ENCODE measurements at places on chromosomes 1 and 21. TPM values are rescaled to one million over a fixed set of nuclear protein-coding genes. Genes with fewer than 3 reads are reported as not detected.

GRCh38 chr1:54109129-54110090 is 43.4 kb downstream of the CDCP2 start:
- no peak for DNase-seq

GRCh38 chr1:19366599-19367536 is 54.7 kb downstream of the SLC66A1 start:
- DNase-seq, result no peak

- peak; percentile 75 for DNase-seq
These were observed 2.7 kb downstream of the ZBTB7B start for GRCh38 chr1:155005076-155006011.

Gene NOS1AP
- 18.5 TPM for total RNA-seq

Gene SPRR2B
- not detected for total RNA-seq

Gene KLHDC9
- 4.8 TPM for total RNA-seq

DNA sequence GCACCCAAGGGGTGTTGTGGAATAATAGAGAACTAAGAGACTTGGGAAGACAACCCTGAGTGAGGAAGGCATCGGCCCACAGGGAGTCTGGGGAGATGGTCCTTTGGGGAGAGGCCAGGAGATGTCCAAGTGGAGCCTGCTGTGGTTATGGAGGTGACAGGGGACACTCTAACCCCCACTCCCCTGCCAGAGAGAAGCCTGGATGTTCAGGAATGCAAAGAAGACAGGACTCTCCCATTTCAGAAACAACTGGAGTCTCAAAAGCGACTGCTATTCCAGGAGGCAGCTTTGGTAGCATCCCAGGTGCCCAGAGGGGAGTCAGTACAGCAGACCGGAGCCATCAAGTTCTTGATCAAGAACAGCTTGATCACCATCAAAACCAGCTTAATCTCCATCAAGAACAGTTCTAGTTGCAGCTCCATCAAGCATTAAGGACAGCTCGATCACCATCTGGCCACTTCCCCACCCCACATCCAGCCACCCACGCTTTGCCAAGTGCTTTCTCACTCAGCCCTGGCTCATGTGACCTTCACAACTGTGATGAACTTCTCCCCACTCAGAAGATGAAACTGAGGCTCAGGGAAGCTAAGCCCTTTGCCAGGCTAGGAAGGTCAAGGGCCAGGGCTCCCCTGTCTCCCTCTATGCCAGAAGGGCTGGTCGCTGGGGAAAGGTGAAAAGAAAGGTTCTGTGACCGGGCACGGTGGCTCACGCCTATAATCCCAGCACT is 743 bp downstream of the CD52 start:
- peak; percentile 62 for DNase-seq

- no peak for DNase-seq
These were observed 106.6 kb upstream of the POU3F1 start for GRCh38 chr1:38153066-38153777.

GRCh38 chr1:8560611-8561544 is 243.0 kb downstream of the SLC45A1 start:
- peak; percentile 77 for DNase-seq

DNA sequence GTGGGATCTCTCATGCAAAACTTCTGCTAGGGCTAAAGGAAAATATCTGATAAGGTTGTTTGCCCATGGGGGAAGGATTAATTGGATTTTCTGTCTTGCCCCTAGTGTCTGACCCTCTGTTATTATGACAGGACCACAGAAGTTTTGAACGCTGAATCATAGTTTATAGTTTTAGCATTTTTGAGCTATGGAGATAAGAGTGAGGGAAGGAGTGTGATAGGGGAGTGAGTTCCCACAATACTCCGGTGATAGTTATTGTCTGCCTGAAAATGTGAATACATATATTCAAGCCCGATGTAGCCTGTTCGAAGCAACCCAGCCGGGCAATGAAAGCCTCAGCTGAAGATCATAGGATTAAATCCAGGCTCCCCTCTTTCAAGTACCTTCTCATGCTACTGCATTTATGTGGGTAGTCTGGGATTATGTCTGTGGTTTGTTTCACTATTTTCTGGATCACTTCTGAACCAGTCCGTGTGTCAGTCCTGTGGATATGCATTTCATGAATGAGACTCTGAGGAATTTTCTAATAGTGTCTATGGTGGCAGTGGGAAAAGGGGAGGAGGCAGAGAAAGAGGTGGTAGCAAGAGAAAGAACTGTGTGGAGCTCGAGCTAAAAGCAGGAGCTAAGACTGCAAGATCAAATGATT is 258.7 kb downstream of the DISC1 start:
- no peak for DNase-seq

DNA sequence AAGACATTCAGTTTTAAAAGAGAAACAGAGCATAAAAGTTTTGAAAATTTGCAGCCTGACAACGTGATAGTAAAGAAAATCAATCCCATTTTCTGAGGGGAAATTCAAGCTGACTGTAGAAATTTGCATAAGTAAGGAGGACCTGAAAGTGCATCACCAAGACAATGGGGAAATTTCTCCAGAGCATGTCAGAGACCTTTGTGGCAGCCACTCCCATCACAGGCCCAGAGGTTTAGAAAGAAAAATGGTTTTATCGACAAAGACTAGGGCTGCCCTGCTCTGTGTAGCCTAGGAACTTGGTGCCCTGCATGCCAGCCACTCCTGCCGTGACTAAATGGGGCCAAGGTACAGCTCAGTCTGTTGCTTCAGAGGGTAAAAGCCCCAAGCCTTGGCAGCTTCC is 1640.2 kb upstream of the PRMT6 start:
- DNase-seq, result no peak

- DNase-seq, result peak; percentile 73
These were observed at the start of gene ILDR2 for GRCh38 chr1:166975361-166976129. Gene ILDR2 (minus strand): TSS chr1:166975540. CDS start chr1:166975268, 272 bp downstream.

- no peak for DNase-seq
These were observed 43.6 kb downstream of the PLEKHA6 start for GRCh38 chr1:204316164-204316563.

GRCh38 chr1:79852004-79852403 is 845.5 kb upstream of the ADGRL4 start:
- DNase-seq, result no peak

- DNase-seq, result no peak
These were observed 71.6 kb downstream of the COL24A1 start for GRCh38 chr1:86084998-86085397.

DNA sequence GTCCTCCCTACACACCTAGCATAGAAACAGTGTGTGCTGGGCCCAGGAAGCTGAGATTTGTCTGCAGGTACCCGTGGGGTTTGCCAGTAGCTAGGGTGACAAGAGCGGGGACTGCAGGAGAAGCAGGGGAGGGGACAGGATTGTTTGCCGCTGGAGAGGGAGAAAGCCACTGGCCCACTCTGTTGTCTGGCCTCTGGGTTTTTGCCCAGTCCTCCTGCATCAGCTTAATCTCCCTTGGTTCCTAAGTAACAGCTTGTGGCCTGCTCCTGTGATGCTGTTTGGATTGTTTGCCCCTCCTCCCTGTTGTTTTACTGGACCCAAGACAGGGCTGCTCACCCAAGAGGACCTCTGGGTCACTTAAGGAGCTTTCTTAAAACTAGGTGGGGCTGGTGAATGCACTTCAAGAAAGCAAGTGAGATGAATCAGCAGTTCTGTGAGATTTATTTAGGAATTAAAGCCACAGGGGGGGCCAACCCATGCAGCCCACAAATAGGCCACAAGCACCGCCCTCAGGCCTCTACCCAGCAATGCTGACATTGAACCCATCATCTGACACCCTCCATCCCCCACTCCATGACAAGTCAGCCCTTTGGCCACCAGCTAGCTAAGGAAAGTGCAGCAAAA is 142.8 kb downstream of the ZZZ3 start:
- no peak for DNase-seq

GRCh38 chr21:38243732-38244406 is 12.9 kb upstream of the KCNJ15 start:
- DNase-seq, result no peak

Gene PADI3
- total RNA-seq, result not detected

DNA sequence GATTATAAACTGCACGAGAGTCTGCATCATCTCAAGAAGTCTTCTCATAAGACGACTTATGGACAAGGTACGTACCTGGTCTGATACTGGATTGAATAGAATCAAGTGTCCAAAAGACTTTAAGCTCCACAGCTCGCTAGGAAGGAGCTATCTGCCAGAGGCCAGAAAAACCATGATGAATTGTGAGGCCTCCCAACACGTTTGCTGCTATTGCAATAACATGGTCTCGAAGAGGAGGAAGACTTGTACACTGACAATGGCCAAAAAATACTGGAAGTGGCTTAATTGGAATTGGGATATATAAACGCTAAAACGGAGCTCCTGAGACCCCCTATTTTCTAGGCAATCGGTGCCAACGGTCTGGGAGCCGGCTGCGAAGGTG is 534 bp downstream of the DNAJC28 start:
- DNase-seq, result no peak

DNA sequence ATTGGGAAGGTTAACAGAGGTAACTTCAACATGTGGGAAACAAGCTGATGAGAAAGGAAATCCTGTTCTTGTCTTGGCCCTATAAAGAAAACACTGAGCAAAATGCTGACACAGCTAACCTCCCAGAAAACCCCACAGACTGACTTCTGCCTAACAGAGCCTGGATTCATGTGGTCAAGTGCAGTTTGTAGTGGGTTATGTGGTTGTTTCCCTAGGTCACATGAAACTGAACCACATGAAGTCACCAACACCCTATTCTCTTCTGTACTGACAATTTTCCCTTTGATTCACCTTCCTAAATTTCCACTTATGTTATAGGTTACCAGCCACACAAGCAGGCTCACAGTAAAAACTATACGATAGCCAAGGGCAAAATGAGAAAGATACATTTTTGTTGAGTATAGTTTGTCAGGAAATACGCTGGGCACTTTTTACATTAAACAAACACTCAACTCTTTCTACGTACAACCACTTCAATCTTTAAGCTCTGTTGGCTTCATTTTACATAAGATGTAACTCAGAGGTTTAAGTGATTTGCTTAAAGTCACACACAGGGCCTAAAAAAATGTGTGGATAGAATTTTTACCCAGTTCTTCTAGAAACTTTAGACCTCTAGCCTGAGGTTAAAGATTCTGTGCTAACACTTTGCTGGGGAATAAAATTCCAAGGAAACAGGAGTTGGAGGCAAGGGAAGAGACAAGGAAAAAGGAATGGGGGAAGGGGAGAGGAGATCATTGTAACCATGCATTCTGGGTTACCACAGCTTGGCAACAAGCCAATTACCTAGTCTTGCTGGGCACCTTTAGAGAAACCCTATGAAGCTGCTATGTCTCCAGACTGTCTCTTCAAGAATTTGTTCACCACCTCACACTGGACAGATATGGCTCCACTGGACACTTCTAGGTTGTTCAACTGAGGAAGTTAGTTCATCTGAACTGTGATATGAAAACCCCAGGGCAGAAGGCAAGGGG is 601.6 kb upstream of the USP24 start:
- no peak for DNase-seq

Gene CRYZL1
- 172 TPM for total RNA-seq

Gene TSHB
- total RNA-seq, result not detected

DNA sequence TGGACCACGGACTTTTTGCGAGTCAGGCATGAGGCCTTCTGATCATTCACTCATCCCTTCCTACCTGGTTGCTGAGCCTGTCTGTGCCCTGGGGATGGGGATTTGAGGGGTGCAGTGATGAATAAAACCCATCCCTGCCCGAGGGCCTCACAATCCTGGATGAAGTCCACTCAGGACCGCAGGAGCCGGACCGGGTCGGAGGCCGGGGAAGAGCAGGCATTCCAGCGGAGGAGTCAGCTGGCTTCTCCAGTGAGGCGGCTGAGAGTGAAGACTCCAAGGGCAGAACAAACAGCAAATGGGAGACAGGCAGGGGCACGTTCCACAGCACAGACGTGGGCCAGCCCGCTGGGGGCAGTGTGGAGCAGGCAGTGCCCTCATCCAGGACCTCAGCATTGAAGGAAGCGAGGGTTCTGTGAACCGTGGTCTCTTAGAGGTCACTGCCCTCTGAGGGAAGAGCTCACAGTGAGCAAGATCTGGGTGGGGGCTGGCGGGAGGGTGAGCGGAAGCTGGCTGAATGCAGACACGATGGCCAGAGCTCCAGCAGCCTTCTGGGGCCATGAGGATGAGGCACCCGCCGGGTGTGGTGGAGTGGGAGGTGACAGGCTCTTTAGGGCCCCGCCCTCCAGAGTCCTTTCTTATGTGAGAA is 10.9 kb upstream of the LRRC3 start:
- DNase-seq, result peak; percentile 29

Gene HSPA6
- total RNA-seq, result 0.35 TPM

DNA sequence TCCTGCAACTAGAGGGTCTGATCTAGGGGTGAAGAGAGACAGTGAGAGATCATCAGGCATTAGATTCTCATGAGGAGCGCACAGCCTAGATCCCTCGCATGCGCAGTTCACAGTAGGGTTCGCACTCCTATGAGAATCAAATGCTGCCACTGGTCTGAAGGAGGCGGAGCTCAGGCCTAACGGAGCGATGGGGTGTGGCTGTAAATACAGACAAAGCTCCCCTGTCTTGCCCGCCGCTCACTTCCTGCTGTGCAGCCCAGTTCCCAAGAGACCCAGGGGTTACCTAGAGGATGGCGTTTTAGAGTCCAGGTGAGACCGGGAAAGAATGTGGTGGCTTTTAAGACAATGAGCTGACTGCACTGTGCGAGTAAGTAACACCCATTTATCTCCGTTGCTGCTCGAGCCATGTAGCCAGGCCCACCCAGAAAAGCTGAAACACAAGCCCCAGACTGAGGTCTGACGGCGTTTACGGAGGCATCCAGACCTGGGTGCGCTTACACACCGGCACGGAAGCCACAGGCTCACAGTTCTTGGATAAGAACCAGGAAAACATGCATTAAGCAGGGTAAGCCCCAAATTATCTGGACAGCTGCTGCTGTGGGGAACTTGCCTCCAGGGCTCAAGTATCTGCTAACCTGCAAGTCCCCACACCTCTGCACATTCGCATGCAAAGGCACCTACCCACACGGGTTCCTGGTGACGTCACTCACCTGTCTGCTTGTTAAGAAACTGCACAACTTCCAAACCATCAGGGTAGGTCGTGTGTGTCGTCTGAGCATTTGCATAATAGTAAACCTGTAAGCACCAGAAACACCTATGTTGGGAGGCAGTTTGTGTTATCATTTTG is 12.5 kb downstream of the TCP10L start:
- no peak for DNase-seq

DNA sequence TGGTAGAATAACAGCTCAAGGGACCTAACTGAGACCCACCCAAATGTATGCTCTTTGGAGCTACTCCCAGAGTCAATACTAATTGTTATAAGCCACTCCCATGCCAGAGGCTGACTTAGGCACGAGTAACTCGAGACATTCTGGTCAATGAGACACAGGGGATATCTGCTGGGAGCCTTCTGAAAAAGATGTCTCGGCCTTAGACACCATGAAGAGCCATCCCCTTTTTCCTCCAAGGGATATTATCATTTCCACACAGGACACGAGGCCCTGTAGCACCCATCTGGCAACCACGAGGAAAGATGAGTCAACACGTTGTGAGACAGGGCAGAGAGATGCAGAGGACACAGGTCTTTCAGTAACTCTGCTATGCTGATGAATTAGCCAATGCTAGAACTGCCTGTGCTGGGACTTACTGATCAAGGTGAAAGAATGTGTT is 30.7 kb downstream of the ITPKB start:
- DNase-seq, result no peak

- DNase-seq, result no peak
These were observed 12.5 kb downstream of the KIF17 start for GRCh38 chr1:20705203-20705755.

Gene IGFN1
- not detected for total RNA-seq

All from Peyer's patch (tissue), 4 donors.